Progenitor cell of endocrine pancreas (in vitro differentiated cells): ENCODE measurements at places on chromosomes 11 and 22. TPM values are rescaled to one million over a fixed set of nuclear protein-coding genes. Genes with fewer than 3 reads are reported as not detected.
A peak's percentile ranks its signal among the peaks of the same experiment; 100 is the strongest.

DNA sequence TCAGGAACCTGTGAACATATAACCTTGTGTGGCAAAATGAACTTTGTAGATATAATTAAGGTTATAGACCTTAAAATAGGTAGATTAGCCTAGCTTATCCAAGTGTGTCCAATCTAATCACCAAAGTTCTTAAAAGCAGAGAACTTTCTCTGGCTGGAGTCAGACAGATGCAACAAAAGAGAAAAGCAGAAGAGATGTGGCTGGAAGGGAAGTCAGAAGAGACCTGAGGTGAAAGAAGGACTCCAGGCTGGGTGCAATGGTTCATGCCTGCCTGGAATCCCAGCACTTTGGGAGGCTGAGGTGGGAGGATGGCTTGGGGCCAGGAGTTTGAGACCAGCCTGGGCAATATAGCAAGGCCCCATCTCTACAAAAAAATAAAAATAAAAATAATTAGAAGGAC is 39.4 kb upstream of the SWAP70 start:
- no peak for DNase-seq

- no peak for DNase-seq
Measured at GRCh38 chr11:78138694-78139421, 568 bp downstream of the ALG8 start.

GRCh38 chr11:19753451-19754106 is 40.9 kb downstream of the NAV2 start:
- no peak for DNase-seq

DNA sequence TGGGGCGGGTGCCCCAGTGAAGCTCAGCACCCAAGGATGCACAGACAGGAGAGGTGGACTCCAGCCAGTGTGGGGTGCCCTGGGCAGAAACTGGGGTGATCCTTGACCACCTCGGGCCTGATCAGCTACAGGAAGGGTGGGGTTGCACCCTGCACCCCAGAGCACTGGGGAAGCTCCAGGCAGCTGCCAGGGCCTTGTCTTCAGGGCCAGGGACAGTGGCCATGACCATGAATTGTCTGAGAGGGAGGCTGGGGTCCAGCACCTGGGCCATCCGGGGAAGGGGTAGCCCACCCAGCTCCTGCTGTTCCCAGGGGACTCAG is 17.6 kb downstream of the IL17REL start:
- no peak for DNase-seq

GRCh38 chr11:103079833-103080232 is 12.1 kb downstream of the DCUN1D5 start:
- no peak for DNase-seq

GRCh38 chr11:118903204-118904015 is 19.7 kb downstream of the CXCR5 start:
- no peak for DNase-seq

DNA sequence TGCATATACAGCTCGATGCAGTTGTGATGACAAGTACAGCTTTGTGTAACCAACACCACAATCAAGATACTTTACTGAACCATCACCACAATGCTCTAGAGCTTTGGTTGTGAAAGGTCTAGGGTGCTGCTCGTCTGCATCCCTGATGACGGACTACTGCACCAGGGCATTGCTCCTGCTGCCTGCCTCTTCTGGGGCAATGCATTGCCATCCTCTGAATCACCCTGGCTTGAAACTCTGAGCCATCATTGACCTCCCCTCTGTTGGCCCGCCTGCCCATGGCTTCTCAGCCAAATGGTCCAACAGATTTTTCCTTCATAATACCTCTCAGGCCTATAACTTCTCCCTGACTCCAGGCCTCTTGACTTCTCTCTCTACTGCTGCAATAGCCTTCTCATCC is 77.4 kb upstream of the CSNK2A3 start:
- no peak for DNase-seq

GRCh38 chr11:83574519-83574918 is 288.4 kb upstream of the CCDC90B start:
- DNase-seq: no peak

GRCh38 chr11:27718346-27718862 is 18.1 kb upstream of the BDNF start:
- DNase-seq: peak; percentile 15

DNA sequence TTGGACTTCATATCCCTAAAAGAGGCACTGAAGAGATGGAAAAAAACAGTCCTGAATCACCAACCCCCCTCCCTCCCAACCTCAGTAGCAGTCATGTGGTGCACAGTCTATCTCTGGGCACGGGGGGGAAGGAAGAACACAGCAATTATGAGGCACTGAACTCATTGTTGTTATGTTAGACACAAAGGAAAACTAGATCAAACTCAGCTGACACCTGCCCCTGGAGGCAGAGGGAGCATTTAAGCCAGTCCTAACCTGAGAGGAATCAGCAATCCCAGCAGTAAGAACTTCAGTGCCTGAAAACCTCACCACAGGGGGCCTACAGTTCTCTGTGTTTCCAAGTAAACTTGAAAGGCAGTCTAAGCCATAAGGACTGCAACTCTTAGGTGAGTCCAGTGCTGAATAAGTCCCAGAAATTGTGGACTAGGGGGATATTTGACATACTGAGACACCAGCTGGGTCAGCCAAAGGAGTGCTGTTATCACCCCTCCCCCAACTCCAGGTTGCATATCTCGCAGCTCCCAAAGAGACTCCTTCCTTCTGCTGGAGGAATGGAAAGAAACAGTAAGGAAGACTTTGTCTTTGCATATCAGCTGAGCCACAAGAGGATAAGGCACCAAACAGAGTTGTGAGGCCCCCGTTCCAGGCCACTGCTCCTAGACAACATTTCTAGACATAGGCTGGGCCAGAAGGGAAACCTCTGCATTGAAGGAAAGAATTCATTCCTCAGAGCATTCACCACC is 72.5 kb downstream of the GLYATL1 start:
- DNase-seq: no peak

DNA sequence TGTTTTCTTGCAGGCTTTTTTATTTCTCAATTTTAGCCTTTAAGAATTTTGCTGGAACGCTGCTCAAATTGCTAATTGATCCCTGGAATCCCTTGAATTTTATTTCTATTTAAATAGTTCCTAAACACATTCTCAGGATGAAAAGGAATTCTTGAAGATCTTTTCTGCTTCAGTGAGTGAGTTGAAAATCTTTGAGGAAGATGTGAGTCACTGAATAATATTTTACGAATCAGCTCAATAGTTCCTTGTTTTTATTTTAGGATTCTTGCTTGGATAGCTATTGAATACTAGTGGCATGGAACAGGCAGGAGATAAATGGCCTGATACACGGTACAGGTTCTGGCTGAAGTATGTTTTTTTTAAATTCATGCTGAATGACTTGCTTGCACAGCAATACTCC is 194.6 kb upstream of the CCDC90B start:
- DNase-seq: no peak

Gene NLRP14
- total RNA-seq: 0.26 and 0.29 TPM in 2 replicates

Gene OR2AT4
- total RNA-seq: not detected in 2 replicates

Gene ANGPTL5
- total RNA-seq: not detected in 2 replicates
